ENCODE measurements at places on chromosomes 6 and 20.

DNA sequence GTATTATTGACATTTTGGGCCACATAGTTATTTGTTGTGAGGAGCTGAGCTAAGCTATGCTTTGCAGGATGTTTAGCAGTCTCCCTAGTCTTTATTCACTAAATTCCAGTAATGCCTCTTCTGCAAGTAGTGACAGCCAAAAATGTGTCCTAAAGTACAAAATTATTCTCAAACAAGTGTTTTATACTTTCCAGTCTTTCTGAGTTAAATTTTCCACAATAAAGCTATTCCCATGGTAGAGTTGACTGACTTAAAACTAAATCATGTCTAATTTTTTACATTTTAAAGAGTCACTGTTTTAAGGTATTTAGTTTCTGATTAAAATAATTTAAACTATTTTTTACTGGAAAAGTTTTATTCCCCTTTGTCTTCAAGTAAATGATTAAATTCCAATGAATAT, 717.8 kb upstream of the HS3ST5 start:
- no peak for ATAC-seq

DNA sequence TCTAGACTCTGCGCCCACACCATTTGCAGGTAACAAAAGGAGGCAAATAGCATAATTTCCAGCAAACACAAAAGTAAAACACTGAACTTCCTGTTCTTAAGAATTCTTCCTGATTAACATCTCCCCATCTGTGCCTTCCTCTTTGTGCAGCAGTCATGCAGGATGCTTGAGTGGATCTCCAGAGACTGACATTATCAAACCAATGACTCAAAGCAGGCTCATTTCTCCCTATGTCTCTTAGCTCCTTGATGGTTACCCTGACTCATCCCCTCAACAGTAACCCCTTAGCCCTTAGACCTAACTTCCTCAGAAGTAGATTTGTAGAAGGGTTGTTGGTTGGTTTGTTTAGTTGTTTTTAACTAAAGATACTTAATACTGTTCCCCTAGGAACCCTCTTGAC, 137.0 kb upstream of the RIN2 start:
- ATAC-seq, result no peak

- no peak for ATAC-seq
Measured at GRCh38 chr20:60091861-60092260, 133.6 kb downstream of the CDH26 start.

- ATAC-seq, result no peak
Measured at GRCh38 chr20:58144096-58144495, 84.4 kb downstream of the ANKRD60 start.

DNA sequence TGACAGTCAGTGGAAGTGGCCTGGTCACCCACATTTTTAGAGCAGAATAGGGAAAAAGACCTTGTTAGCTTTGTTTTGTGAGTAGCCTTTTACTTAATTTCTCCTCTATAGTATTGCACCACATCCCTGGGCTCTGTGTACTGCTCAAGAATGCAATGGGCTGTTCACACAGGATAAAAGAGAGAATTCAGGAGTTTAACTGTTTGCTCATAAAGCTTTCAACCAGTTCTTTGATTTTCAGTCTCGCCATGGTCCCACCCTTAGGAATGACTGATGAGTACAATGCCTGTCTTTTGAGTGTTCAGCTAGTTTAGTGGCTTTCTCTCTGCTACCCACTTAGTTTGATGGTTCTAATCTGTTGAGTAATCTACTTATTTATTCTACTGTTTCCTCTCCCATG, 129.7 kb downstream of the PLG start:
- no peak for ATAC-seq

DNA sequence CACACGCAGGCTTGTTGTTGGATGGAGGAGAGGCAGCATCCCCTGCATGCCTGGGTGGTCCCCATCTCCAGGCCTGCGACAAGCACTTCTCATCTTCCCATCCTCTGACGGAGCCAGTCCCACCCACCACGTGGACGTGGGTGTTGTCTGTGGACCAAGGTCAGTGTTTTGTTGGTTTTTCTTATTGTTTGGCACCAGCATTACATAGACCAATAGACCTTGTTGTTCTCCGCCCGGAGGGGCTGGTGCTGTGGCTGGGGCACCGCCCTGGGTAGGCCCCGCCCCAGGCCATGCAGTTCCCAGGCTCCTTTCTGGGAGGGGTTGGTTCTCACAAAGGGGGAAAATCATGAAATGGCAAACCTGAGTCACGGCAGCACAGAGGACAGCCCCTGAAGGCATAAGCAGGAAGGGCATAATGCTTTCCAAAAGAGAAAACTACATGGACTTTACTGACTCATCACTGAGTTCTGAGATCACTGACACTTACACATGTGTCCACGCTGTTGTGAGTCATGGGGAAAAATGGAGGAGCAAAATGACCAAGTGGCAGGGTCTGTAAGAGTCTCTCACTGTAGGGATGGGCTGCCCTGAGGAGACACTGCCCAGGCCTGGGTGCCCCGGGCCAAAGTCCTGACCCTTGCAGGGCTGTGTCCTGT, 90.8 kb downstream of the THBS2 start:
- ATAC-seq, result peak; percentile 93

GRCh38 chr6:39143238-39143930, 28.4 kb upstream of the SAYSD1 start:
- no peak for ATAC-seq

DNA sequence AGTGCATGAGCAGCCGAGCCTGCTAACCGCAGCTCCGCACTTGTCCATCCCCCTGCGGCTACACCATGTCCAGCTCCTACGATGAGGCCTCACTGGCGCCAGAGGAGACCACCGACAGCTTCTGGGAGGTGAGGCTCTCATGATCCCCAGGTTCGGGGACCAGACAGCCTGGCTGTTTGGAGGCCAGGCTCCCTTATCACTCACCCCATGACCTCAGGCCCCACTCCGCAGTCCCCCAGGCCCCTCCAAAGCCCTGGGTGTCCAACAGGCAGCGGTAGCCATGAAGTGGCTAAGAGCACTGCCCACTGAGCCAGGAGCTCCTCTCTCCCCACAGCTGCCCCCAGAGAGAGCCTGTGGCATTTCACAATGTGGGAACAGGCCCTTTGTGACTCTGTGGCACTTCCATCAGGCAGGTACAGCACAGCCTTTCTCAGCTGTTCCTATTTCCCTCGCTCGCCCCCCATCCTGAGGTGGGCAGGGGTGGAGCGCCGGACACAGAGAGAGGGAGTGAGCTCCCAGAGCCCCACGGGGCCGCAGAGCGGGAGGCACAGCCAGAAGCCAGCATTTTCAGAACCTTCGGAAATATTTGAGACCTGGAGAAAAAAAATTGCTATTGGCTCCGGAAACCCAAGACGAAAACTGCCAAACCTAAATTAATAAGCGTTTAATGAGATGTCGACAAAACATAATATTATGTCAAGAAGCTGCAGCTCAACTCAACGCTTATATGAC, 29.7 kb downstream of the SPDEF start:
- no peak for ATAC-seq

Measured in esophagus mucosa (tissue), 1 donor.